Activated CD4-positive, CD25-positive, alpha-beta regulatory T cell treated with anti-CD3 and anti-CD28 coated beads, Interleukin-2, amount 50 U/mL, for 72 hours (primary cell): ENCODE measurements at places on chromosomes 1 and 21.

DNA sequence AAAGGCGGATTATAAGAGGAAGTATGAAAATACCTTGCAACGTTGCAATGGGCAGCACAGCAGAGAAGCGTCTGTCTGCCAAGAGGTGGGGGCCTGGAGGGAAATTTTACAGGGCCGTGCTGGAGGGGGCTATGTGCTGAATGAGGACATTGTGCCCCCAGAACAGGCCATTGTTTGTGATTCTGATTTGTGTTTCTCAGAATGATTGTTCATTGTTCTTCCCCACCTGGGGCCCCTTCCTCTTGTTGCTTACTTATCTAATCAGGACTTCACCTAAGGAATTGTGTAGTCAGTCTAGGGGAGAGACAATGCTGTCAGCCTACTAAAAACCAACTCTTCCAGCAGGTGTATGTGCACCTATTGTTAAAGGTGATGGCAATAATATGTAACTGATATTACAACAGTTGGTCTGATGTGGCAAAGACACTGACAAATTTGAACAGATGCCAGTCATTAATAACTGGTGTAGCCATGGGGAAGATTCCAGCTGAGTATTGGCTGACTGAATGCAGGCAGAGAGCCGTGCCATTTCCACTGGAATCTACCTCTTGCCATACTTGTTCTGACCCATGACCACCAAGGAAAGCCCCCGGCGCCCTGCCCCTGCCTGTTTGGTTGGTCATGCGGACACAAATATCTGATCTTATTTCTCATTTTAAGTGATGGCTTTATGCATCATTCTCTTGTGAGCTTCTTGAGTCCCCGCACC is 45.2 kb upstream of the PSEN2 start:
- no peak for DNase-seq

DNA sequence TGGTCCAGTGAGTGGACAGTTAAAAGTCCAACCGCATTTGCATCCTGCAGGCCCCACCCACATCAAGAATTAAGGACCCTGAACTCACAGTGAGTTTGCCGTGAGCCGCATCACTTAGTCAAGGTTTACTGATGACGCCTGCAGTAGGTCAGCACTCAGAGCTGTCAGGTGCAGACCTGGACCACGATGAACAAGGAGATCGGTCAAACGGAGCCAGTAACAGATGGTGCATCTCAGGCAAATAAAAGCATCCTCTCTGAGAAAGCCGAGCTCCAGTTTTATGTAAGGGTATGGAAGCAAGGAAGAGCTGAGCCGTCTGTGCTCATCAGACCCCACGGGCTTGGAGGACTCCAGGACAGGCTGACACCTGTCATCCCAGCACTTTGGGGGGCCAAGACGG is 4.5 kb downstream of the PRDM15 start:
- no peak for DNase-seq

DNA sequence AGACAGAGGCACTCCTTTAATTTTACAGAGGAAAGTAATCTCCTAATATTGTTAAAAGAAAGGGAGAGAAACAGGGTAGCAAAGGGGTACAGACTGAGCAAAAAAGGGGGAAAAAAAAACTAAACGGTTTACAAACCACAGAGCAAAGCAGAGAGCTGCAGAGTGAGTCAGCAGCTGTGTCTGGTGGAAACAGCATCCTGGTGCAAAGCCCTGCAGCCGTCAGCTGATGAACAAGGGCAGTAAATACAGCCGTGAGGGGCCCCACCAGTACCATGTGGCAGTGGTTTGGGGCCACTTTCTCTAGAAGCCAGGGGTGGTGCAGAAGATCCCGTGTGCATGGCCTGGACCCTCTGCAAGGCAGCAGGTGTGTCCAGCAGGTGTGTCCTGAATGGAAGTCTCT is 111.3 kb downstream of the ERG start:
- no peak for DNase-seq

DNA sequence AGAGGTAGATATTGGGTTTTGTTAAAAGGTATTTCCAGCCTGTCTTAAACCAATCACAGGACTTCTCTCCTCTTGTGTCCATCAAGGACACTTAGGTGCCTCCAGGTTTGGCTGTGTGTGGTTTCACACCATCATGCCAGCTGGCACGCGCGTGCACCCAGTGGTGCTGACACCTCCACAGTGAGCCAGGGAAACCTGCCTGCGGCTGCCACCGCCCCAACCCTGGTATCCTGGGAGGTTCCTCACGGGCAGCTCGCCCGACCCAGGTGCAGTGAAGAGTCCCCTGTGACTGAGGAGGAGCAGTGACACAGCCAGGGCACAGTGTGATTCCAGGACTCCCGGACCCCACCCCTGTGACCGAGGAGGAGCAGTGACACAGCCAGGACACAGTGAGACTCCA is 13.2 kb upstream of the COL6A2 start:
- no peak for DNase-seq

- no peak for DNase-seq
These were observed 621.5 kb upstream of the ADGRL2 start for GRCh38 chr1:81179242-81179641.

DNA sequence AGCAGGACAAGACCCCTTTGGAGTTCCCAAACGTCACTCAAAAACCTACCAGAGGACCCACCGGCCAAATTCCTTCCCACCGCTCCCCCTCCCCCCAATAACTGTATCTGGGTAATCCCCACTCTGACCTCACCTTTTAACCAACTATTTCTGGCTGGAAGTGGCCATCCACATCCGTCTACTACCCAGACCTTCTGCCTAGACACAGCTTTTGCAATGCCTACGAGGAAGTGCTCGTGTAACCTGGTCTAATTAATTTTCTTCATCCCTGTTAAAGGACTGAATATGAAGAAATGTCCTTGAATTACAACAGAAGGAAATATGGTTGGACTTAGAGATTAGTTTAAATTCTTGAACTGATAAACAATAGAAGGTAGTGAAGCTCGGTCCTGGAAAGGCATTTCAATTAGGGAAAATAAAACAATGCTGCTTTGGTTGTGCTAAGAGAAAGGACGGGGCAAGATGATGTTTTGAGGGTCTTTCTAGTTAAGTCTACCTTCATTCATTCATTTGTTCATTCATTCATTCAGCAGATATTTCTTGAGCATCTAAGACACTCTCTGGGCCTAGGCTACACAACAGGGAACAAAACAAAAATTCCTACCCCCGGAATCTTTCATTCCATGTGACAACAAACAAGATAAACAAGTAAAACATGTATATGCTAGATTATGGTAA is 18.8 kb downstream of the AVPR1B start:
- DNase-seq = no peak
